ENCODE measurements at places on chromosomes 4 and X.

- DNase-seq: no peak
These were observed 150.8 kb upstream of the DIPK2B start for GRCh38 chrX:45351478-45351877.

DNA sequence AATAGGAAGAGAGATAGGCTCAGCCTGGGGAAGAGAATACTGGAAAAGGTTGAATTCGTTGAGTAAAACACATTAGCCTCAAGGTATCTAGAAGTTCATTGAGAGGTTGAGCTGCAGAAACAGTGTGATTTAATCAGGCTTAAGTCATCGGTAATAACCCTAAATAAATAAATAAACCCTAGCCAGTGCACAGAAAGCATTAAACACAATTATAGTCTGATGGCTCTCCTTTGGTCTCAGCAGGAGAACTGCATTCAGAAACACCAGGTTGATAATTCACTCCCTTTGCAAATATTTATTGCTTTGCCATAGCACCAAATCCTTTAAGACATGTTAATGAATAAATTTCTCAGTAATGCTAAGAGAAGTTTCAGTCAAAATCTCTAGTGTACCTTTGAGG is 9.6 kb downstream of the DCX start:
- no peak for DNase-seq

DNA sequence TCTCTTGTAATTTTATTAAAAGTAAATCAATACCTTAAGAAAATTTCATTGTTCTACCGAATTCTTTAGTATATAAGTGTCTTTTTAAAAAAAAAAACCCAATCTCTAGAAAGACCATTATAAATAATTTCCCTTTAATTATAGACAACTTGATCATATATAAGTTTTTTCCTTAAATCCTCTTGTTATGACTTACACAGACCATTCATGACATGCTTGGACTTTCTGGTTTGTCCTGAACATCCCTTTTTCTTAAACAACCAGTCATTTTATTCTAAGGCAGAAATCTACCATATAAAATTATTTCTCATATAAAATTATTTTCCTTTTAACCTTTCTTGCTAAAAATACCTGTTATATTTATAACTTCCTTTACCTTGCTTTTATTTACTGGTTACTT is 15.4 kb upstream of the FHDC1 start:
- DNase-seq: peak; percentile 31

DNA sequence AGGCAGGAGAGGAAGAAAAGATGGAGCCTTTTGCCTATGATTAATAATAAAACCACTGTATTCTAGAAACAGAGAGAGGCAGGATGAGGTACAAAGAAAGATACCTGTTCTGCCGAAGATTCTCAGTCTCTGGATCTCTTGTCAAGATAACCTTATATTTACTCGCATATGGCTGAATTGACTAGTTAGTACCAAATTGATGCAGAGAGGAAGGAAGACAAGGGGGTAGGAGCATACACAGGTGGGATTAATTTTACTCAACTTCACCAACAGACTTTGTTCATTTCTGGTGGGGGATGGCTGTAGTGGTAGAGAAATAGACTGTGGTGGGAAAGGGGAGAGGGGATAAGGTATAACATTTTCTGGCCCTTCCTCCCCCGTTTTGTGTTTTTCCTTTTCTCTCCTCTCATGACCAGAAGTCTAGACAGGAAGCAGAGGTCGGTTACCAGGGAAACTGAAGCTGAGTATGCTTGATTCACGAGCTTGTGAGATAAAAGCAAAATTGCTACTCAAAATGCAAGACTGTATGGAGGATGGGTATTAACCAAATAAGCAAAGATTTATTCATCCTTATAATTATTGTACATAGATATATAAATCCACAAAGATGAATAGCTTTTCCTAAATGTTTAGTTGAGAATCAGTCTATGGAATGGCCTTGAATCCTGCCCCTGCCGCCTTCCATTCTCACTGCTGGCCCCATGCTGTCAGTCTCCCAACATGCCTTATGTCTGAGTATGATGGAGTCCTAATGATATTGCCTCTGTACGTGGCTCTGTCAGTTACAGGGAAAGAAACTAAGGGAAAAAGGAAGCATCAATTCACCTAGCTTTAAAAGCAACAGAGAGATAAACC is 17.8 kb upstream of the PAGE2B start:
- no peak for DNase-seq

- no peak for DNase-seq
These were observed 45.7 kb downstream of the BEND2 start for GRCh38 chrX:18174971-18175370.

DNA sequence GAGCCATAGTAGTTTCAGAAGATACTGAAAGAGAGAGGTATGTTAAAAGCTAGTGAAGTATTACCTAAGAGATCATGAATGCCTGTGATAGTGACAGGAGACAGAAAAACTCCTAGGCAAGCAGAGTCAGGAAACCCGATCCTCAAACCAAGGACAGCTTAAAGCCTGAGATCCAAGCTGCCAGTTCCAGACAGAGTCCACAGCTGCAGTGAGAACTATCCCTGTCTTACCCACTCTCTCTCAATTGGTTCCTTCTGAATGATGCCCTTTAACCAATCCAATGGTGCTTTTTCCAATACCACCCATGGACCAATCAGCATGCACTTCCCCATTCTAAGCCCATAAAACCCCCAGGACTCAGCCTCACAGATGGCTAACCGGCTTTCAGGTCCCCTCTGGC is 90.4 kb upstream of the PCDH10 start:
- peak; percentile 14 for DNase-seq

- no peak for DNase-seq
These were observed 9.0 kb upstream of the IGFBP7 start for GRCh38 chr4:57119054-57119651.

- DNase-seq: no peak
These were observed 74.0 kb downstream of the STK32B start for GRCh38 chr4:5125321-5125720.

- no peak for DNase-seq
These were observed 23.9 kb downstream of the APOO start for GRCh38 chrX:23883737-23884354.

- no peak for DNase-seq
These were observed 211.4 kb downstream of the ENOX2 start for GRCh38 chrX:130691576-130691975.

DNA sequence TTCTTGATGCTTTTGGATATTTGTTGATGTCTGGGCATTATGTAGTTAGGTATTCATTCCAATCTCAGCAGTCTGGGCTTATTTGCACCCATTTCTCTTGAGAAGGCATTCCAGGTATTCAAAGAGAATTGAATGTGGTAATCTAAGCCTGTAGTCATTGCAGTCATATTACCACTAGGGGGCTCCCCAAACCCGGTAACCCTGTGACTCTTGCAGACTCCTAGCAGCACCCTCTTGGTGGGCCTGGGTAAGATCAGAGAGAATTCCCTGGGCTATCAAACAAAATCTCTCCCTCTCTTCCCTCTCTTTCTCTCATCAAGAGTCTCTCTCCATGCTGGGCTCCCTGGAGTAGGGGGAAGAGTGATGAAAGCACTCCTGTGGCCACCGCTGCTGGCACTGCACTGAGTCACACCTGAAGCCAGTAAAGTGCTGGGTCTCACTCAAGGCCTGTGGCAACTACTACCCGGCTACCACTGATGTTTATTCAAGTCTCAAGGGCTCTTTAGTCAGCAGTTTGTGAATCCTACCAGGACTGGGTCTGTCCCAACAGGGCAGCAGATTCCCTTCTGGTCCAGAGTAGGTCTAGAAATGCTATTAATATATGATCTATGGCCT is 187.7 kb upstream of the NUDT10 start:
- DNase-seq: peak; percentile 45

- no peak for DNase-seq
These were observed 80.4 kb downstream of the MTMR1 start for GRCh38 chrX:150773634-150774033.

DNA sequence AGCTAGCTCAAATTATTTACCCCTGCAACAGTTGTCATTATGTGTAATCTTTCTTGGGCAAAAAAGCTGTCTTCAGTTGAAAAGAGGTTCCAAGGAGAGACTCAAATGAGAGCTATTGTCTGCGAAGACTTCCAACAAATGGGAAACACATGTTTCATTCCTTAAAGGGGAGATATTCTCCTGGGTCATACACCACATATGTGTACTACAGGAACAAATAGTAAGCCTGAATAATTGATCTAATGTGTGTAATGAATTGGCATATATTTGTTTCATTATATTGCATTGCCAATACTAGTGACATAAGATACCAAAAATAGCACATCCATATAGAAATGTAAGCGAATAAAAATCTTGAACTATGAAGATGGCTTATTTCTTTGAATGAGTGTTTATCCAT is 950.9 kb upstream of the NDST4 start:
- no peak for DNase-seq

GRCh38 chrX:116378961-116379360 is 57.4 kb upstream of the SLC6A14 start:
- DNase-seq: no peak

GRCh38 chrX:39813631-39814277 is 284.0 kb downstream of the BCOR start:
- no peak for DNase-seq

- DNase-seq: no peak
These were observed 95.8 kb downstream of the HMX1 start for GRCh38 chr4:8775751-8776355.

- no peak for DNase-seq
These were observed at the start of gene SLC2A9 for GRCh38 chr4:10020871-10021652. Gene SLC2A9, minus strand, starts transcription at chr4:10021497. Its CDS starts 68 bp downstream, at chr4:10021429.

GRCh38 chr4:97582890-97583289 is 560.4 kb downstream of the STPG2 start:
- DNase-seq: no peak

DNA sequence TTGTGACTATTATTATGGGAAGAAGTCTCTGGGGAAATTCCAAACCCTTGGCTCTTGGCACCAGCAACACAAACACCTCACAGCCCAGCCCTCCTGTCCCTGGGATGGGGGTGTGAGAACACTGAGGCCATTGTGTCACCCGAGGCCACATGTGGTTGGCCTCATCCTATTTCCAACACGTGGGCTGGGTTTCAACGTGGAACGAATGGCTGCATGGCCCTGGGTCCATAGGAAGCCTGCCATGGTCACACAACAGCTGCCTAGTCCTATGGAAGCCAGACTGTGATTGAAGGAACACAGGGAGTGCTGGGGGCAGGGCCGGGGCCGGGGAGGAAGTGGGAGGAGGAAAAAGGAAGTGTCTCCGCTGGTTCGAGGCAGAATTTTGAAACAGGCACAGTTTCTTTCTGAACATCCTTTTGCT is 10.0 kb downstream of the CLCN4 start:
- no peak for DNase-seq

DNA sequence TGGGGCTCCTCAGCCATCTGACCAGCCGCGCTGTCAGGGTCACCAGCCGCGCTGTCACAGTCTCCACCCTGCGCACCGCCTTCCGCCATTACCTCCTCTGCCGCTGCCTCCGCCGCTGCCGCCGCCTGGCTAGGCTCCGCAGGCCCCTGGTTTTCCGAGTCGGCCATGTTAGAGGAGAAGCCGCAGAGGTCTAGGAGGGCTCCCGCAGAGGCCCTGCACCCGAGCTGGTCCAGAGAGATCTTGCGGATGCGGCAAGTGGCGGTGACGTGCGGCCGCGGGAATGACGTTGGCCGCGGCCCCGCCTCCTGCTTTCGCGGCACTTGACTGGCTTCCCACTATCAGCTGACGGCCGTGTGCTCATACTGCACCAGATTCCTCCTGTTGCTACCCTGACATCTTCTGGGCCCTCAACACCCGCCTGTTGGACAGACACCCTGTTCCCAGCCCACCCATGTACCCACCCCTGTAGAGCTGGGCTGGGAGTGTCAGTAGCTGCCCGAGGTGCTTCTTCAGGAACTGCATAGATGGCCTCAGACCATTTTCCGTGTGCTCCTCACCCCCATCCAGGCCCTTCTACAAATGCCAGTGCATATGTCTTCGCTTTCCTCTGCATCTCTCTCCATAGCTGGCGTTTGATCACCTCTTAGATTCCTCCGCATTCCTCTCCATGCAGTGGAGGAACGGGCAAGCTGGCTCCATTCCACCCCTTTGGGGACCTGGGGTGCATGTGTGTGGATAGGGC is at the start of gene NAP1L5:
TSS of gene NAP1L5 (minus strand) at position 242 of the 742 bp plus-strand sequence. CDS start at position 167, 75 bp downstream.
- no peak for DNase-seq

DNA sequence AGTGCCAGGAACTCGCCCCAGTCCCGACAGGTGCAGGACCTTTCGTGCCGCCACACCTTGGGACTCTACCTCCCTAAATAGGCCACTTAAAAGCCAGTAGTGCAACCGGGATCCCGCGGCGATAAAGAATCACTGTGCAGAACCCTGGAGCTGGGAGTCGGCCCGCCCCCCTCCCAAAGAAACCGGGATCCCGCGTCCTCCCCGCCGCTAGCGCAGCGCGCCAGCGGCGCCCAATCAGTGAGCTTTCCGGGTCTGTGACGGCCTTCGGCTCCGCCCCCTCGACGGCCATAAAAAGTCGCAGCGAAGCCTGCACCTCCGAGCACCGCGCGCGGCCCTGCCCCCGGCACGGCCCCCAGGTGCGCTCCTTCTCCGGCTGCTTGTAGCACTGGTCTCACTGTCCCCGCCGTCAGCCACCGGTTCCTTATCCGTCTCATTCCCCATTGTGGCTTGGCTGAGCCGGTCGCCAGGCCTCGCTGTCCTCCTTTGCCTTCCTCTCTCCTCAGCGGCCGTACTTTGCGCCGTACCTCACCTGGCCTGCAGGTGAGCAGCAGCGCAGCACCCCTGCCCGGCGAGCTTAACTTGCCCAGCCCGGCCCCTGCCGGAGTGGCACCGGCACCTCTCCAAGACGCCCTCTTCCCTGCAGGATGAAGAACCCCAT is at the start of gene LRAT:
TSS of gene LRAT (plus strand) at position 318 of the 658 bp plus-strand sequence. CDS start at position 645, 327 bp downstream.
- no peak for DNase-seq

DNA sequence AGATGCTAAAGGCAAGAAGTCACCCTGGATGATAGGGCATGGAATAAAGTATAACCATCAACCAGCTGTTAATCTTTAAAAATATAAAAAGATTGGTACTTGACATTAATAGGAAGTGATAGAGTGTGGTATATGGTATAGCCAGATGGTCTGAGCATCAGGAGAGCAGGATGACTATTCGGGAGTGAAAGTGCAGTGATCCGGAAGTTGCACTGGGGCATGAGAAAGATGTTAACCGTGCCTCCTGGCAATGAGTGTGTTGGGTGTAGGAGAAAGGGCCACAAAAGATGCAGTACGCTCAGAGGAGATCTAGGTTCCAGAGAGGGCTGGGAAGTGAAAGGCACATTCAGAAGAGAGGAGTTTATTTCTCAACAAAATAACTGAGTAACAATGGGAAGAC is 65.0 kb downstream of the TSPAN7 start:
- no peak for DNase-seq

DNA sequence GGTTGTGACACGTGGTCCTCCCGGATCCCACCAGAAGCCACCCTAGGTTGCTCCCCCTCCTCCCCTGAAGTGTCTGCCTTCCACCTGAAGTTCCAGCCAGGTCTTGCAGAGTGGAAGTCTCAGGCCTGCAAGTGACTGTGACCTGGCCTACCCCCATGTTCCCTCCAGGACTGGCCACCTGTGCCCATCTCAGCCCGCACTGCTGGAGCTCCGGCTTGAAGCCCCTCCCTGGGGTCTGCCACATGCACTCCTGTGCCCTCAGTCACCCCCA is 6.1 kb upstream of the HGFAC start:
- no peak for DNase-seq

GRCh38 chr4:7987148-7987989 is 47.7 kb upstream of the AFAP1 start:
- peak; percentile 69 for DNase-seq

- DNase-seq: no peak
These were observed 14.8 kb downstream of the FAM53A start for GRCh38 chr4:1669270-1669669.
